MCF 10A (cell line): ENCODE measurements at places on chromosomes 5 and 9.

DNA sequence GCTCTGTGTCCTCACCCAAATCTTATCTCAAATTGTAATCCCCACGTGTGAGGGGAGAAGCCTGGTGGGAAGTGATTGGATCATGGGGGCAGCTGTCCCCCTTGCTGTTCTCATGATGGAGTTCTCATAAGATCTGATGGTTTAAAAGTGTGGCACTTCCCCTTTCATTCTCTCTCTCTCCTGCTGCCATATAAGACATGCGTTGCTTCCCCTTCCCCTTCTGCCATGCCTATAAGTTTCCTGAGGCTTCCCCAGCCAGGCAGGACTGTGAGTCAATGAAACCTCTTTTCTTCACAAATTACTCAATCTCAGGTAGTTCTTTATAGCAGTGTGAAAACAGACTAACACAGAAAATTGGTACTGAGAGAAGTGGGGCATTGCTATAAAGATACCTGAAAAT, 107.7 kb downstream of the DMAC1 start:
- DNase-seq: no peak

GRCh38 chr5:55679556-55679955, 32.6 kb downstream of the SLC38A9 start:
- DNase-seq: no peak

DNA sequence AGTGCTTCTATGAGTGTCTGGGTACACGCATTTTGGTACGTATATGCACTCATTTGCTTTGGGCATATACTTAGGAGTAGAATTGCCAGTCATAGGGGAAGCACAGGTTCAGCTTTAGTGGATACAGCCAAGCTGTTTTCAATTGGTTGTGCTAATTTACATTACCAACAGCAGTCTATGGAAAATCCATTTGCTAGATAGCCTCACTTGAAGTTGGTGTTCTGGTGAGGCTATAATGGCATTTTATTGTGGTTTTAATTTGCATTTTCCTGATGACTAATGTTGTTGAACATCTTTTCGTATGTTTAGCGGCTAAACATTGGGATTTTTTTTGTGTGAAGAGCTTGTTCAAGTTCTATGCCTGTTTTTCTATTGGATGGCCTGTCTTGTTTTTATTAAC, 76.8 kb upstream of the ANKH start:
- DNase-seq: no peak

GRCh38 chr9:127941062-127941960, 3.7 kb upstream of the DPM2 start:
- DNase-seq: no peak
